Umbilical cord (tissue), 2 donors: ENCODE measurements at places on chromosomes 16 and 17.

GRCh38 chr16:15983898-15984297 lies 34.5 kb downstream of the ABCC1 start:
- DNase-seq: no peak

GRCh38 chr17:41682631-41683030 lies 6.1 kb upstream of the EIF1 start:
- no peak for DNase-seq

GRCh38 chr16:83402967-83403366 lies 404.8 kb upstream of the HSBP1 start:
- no peak for DNase-seq

DNA sequence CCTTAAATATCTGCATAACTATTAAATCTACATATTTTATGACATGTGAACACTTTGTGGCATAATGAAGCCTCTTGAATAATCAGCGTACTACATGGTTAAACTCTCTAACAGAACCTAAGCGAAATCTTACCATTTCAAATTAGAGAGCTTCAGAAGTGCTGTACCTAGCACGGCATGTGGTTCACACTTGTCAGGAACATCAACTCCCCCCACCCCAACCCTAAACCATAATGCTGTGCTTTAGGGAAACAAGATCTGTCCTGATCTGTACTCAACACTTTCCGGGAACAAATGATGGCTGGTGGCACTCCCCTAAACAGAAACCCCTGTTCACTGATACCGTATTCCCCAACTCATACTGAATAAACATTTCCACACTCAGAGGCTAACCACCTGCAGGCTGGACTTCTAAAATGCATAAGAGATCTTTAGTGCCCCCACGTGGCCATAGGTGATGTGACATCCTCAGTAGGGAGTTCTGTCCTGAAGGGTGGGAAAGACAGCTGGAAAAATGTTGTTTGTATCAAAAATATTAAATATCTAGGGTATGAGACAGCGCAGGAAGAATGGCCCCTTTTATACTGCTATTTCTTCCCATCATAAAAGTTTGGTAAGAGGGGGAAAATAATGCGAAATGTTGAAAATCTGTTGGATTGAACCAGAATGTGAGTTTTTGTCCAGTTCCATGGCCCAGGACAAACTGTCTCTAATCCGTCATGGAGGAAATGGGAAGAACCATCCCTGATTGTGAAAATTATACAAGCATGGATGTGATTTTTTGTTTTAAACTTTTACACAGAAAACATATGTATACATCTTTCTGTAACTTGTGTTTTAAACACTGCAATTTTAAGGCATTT lies 88.6 kb downstream of the USP31 start:
- peak; percentile 58 for DNase-seq

GRCh38 chr17:62775876-62776275 lies 32.2 kb downstream of the MARCHF10 start:
- DNase-seq: no peak

DNA sequence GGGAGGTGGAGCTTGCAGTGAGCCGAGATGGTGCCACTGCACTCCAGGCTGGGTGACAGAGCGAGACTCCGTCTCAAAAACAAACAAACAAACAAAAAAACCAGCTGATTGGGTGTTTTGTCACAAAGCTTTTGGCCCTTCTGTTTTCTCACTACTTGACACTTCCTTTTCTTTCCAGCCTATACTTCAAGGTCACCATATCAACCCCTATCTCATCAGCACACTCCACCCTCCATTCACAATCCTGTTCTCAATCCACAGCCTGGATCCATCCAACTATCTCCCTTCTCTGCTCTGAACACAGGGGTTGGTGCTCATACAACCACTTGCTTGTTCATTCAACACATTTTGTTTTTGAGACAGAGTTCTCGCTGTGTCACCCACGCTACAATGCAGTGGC lies 6.6 kb upstream of the MED11 start:
- DNase-seq: no peak

- peak; percentile 61 for DNase-seq
Measured at GRCh38 chr17:40355123-40355803, 9.3 kb downstream of the GJD3 start.

GRCh38 chr17:61118871-61119270 lies 280.8 kb upstream of the TBX2 start:
- DNase-seq: no peak

DNA sequence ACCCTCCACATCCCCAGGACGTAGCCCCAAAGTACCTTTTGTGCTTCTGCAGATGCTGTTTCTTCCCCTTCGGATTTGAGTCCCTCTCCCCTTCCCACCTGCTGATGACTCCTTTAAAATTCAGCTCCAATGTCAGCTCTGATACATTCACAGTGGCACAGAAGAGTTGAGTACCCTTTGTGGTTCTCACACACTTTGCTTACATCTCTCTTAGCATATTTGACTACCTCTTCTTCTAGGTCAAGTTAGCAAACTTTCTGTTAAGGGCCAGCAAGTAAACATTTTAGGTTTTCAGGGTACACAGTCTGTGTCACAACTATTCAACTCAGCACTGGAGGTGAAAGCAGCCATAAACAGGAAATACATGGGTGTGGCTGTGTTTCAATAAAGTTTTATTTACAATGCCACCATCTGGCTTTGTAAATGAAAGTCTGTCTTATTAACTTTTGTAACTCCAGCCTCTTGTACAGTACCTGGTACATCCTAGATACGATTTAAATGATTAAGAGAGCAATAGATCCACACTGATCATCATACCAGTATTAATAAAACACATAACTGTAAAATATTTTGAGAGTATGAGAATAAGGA lies 161.7 kb downstream of the SOX9 start:
- DNase-seq: no peak

GRCh38 chr16:89489040-89489897 lies 1.1 kb downstream of the ANKRD11 start:
- peak; percentile 90 for DNase-seq

- no peak for DNase-seq
Measured at GRCh38 chr16:57941016-57941664, 29.8 kb downstream of the CNGB1 start.

DNA sequence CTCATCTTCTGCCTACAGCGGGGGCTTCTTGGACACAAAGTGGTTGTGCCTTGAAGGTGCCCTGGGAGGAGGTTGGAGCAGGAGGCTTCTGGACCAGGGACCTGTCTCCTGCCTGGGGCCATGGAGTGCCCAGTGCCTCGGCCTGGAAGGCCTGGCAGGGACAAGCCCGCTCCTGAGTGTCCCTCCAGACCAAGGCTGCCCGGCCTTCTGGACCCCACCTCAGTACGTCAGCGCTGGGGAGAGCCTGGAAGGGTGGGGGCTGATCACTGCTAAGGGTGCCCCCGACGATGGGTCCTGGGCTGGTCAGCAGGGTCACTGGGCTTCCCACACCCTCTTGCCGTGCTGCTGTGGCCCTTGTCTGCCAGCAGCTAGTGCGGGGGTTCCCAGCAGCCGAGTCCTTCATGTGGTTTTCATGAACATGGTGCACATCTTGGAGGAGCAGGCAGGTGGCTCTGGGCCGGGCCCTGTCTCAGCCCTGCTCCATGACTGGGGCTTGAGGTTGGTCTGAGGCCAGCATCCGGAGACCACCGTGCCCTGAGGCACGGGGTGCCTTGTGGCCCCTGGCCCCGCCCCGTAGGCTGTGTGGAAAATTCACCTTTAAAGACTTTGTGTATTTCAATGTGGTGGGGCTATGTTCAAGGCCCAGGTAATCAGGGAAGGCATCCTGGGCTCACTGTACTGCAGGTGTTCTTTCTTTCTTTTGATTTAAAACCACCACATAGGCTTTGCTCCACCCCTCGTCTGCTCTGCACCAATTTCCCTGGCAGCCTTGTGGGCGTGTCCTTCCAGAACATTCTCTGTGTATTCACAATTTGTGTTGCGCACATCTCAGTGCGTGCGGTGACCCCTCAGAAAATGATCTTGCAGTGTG lies 22.4 kb downstream of the MGRN1 start:
- no peak for DNase-seq

DNA sequence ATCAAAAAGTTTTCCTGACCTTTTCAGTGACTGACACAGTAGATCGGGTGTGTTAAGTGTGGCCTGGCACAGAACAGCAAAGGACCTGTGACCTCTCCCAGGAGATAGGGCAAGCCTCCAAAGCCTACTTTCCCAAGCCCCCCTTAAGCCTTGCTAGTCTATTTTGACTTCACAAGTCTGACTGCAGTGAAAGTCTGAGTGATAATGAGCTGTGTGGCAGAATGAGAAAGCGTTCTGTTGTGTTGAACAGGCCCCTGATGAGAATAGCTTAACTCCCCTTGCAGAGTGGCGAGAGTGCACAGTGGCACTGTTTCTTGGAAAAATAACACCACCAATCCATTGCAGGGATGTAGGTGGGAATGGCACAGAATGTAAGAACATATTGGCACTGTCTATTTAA lies 32.8 kb downstream of the MMD start:
- DNase-seq: no peak

DNA sequence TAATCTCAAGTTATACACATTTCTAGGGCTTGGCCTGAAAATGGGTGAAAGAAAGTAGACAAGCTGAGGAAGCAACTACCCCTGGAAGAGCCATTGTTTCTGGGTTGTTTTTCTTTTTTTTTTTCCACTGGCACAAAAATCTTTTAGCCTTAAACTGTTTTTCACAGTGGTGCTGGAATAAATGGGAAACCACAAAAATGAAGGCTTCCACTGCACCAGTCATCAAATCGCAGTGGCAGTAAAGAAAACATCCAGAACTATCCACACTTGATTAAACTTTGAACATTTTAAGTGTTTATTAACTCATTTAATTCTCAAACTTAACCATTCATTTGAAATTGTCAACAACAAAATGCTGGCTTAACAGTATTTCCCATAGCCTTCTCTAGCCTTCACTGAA lies 14.3 kb downstream of the CMTM4 start:
- no peak for DNase-seq

DNA sequence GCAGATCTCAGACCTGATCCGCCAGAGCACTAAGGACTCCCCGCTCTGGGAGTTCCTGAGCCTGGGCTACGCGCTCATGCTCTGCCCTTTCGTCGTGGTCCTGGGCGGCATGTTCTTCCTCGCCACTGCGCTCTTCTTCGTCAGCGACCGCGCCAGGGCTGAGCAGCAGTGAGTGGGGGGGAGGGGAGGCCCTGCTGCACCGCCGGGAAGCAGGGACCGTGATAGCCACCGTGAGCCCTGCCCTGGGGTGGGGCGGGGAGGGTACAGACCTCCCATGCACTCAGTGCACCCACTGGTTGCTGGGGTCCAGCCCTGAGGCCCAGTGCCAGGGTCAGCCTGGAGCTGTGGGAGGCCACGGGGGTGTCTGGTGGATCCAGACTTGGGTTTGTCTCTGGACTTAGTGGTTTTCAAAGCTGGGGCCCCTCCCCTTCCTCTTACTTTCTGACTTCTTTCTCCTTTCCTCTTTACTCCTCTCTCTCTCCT lies 18.9 kb downstream of the MYBBP1A start:
- DNase-seq: peak; percentile 62

- no peak for DNase-seq
Measured at GRCh38 chr16:12876778-12877177, 24.6 kb upstream of the SHISA9 start.

- peak; percentile 97 for DNase-seq
Measured at GRCh38 chr17:44599298-44600175, 42.3 kb downstream of the FZD2 start.

- DNase-seq: no peak
Measured at GRCh38 chr16:3091551-3091950, 7.5 kb downstream of the ZSCAN10 start.

GRCh38 chr16:57897053-57897784 lies 73.7 kb downstream of the CNGB1 start:
- no peak for DNase-seq

DNA sequence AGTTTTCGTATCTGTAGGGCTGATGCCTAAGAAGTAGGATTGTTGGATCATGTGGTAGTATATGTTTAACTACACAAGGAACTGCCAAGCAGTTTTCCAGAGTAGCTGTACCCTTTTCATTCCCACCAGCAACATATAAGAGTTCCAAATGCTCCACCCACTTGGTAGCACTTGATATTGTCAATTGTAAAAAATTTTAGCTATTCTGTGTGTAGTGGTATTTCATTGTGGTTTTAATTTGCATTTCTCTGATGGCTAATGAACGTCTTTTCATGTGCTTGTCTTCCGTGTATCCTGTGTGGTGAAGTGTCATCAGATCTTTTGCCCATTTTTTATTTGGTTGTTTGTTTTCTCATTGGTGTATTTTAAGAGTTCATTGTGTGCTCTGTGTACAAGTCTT lies 69.7 kb downstream of the TANC2 start:
- DNase-seq: no peak

DNA sequence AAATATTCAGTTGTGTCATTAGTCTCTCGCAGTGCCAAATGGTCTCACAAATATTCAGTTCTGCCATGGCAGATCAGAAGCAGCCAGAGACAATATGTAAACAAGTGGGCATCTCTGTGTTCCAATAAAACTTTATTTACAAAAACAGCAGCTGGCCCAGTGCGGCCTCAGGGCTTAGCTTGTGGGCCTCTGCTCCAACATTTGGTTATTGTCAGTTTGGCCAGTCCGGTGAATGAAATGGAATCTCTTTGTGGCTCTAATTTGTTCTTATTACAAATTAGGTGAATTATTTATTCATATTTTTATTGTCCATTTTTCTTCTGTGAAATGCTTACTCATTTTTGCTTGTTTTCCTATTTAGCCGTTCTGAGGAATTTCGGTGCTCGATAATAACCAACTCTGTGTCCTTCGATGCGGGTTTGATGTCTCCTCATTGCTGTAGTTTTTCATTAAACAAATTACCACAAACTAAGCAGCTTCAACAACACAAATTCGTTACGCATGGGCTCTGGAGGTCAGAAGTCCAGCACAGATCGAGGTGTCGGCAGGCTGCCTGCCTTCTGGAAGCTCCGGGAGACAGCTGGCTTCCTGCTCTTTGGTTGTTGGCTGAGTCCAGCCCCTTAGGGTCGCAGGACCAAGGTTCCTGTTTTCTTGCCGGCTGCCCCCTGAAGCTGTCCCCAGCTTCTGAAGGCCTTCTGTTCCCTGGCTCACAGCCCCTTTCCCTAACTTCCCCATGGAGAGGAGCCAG lies 4.1 kb upstream of the SLC38A10 start:
- DNase-seq: no peak

DNA sequence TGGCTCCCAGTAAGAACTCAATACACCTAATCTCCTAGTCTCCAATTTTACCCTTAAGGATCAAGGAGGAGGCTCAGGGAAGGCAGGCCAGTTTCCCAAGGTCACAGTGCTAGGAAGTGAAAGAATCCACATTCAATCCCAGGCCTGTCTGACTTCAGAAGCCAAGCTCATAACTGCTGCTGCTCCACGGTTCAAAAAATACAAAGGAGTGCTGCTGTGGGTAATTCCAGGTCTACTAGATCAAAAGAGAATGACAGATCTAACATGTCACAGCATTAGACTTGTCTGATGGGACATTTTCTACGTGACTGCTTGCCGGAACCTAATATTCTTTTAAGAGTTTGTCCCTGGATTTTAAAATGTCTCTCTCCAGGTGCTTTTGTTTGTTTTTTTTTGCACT lies 48.8 kb upstream of the IRX6 start:
- no peak for DNase-seq

DNA sequence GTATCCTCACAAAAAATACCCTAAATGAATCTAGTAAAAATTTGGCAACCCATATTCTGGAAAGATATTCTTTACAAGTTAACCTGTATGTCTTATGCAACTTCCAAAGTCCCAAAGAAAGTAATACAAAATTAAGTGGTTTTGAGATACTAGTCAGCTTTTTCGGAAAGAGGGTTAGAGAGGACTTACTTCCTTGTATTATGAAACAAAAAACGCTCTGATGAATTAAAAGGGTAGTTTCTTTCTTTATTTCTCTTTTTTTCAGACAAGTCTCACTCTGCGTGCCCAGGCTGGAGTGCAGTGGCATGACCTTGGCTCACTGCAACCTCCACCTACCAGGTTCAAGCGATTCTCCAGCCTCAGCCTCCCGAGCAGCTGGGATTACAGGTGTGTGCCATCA lies 51.6 kb downstream of the KANSL1 start:
- no peak for DNase-seq

GRCh38 chr17:1047177-1047878 lies 50.4 kb downstream of the TIMM22 start:
- peak; percentile 79 for DNase-seq
